ENCODE measurements at places on chromosomes 11 and 22.

- no peak for DNase-seq
These were observed 28.7 kb downstream of the PDGFB start for GRCh38 chr22:39216143-39216490.

- no peak for DNase-seq
These were observed 67.7 kb downstream of the MICAL3 start for GRCh38 chr22:17956630-17957029.

DNA sequence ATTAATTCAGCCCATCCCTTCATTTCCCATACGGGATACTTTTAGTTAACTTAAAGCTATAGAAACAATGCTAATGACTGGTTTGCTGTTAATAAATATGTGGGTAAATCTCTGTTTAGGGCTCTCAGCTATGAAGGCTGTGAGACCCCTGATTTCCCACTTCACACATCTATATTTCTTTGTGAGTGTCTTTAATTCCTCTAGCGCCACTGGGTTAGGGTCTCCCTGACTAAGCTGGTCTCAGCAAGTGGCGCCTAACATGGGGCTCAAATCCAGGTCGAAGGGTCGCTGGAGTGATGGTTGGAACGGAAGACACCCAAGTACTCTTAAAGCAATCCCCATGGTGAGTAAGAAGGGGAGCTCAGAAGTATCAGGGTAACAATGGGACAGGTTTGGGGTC lies 14.4 kb upstream of the OOSP1 start:
- DNase-seq: no peak

- DNase-seq: no peak
These were observed 221.8 kb downstream of the DDX10 start for GRCh38 chr11:108886660-108887009.

- no peak for DNase-seq
These were observed 24.5 kb downstream of the PISD start for GRCh38 chr22:31637447-31637890.

- DNase-seq: no peak
These were observed 430.9 kb downstream of the ETS1 start for GRCh38 chr11:128156486-128156885.

GRCh38 chr22:39155421-39155820 lies 2.9 kb upstream of the CBX7 start:
- no peak for DNase-seq

GRCh38 chr11:32131321-32131720 lies 40.4 kb downstream of the RCN1 start:
- no peak for DNase-seq

GRCh38 chr11:46977038-46977813 lies 40.7 kb downstream of the CSTPP1 start:
- DNase-seq: no peak

DNA sequence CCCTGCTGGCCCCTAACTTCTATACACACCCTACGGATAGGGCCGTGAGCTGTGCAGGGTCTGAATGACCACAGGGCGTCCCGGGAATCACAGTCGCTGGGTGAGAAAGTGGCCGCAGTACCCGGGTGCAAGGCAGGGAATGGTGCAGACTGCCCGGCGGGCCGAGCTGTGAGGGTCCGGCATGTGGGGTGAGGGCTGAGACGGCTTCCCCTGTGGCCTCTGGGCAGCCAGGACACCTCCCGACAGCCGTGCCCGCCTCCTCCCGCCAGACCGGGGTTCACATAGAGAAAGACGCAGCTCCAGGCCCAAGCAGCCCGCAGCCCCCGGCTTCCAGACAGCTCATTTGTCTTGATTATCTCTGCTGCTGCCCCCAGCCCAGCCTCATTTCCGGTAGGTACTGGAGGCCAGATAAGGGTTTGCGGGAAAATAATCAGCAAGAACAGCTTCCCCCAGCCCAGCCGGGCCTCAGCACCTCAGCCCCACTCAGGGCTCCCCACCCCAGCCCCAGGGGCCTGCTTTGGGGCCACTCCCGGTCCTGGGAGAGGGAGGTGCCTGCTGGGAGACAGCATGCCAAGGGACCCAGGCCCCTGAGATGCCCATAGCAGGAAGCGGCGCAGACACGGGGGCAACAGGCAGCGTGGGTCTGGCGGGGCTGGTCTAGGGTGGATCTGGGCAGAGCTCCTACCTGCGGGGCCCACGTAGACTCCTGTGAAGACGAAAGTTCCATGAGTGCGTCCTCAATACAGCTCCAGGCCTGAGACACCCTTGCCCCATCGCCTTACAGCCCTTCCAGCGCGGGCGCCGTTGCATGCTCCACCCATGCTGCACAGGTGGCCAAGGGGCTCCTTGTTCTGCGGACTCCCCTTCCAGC lies 123.1 kb downstream of the BRD1 start:
- no peak for DNase-seq

DNA sequence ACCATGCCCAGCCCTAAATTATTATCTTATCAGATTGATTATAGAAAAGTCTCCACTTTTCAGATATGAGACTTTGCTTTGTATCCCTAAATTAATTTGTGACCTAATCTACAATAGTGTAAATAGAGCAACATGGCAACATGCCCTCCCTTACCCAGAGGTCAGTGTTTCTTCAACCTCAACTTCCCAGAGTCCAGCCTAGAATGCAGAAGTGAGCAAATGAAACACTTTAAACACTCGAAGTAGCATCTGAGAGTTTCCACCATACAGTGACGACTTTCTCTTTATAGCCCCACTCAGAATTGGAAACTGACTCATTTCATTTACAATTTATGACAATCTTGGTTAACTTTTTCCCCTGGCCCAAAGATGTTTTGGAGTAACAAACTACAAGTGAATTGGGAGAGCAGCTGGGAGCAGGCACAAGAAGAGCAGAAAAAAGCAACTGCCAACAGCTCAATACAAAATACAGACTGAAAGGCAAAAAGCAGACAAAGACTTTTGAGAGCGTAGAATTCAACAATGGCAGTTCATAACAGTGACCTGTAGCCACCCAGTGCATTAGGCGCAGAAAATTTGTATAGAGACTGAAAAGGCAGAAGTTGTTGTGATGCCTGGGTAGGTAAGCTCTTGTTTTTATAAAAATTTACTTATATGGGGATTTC lies 10.1 kb upstream of the BLID start:
- DNase-seq: no peak

GRCh38 chr11:128628686-128629085 lies 41.3 kb upstream of the ETS1 start:
- DNase-seq: no peak

- no peak for DNase-seq
These were observed 34.3 kb upstream of the CSTF3 start for GRCh38 chr11:33195462-33196173.

GRCh38 chr22:28841111-28841510 lies 40.7 kb upstream of the XBP1 start:
- no peak for DNase-seq

GRCh38 chr11:107898270-107898669 lies 30.0 kb upstream of the RAB39A start:
- DNase-seq: no peak

DNA sequence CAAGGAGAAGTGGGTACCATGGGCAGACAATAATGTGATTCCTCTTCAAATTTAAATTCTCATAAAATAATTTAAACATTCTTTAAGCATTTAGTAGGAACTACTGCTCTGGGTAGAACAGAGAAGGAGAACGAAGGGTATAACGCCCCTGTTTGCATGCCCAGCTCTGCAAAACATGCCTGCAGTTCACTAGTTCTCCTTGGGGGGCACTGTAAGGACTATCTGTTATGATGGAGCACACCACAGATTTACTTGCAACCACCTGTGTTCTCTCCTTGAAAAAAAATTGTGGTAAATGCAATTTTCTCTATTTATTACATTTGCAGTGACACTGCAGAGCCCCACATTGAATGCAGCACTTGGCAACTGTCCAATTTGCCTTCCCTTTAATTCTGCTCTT lies 100.3 kb downstream of the GUCY1A2 start:
- DNase-seq: no peak
